ENCODE measurements at places on chromosomes 7 and 10.

DNA sequence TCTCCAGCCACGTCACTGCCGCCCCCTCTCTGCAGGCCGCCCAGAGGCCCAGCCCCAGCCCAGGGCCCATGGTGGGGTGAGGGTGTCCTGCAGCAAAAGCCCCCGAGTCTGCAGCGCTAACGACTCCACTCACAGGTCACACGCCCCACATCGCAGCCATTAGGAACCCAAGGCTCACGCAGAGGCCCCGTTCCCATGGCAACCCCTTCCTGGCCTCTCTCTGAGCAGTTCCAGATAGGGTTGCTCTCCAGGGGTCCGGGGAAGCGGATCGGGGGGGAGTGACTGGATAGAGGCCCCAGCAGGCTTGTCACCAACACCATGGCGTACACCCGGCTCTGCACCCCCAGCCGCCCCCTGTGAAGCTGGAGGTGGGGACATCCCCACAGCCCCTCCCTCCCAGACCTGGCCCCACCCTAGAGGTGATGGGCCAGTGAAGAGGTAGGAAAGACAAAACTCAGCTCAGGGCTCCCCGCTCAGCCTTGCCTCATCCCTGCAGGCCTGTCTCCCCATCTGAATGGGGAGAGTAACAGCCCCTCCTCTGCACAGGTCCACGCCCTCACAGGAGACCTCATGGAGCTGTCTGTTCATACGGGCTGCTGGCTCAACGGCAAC, 41.2 kb downstream of the TNRC18 start:
- DNase-seq = no peak

DNA sequence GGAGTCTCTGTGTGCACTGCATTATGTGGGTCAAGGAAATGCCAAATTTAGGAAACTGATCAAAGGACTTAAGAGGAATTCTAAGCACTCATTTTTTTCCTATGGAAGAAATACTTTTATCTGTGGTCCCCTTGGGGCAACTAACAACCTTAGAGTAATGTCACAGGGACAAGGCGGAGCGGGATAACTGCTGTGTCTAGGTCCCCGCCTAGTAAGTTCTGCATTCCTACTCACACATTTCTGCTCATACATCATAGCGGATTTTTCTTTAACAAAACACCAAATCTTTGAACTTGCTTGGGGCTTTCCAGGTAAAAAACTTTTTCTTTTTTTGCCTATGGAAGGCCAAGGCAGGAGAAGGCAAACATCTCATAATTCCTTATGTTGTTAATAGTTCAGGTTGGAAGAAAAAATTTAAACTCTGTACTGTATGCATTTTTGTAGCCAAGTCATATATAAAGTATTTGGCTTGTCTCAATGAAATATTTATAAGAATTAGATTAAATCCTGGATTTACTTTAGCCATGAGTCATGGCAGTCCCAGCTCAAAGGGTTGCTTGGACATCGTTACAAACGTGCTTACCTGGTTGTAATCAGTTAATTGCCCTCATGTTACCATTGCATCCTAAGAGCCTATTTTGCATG, 285.0 kb downstream of the PHTF2 start:
- DNase-seq = no peak

DNA sequence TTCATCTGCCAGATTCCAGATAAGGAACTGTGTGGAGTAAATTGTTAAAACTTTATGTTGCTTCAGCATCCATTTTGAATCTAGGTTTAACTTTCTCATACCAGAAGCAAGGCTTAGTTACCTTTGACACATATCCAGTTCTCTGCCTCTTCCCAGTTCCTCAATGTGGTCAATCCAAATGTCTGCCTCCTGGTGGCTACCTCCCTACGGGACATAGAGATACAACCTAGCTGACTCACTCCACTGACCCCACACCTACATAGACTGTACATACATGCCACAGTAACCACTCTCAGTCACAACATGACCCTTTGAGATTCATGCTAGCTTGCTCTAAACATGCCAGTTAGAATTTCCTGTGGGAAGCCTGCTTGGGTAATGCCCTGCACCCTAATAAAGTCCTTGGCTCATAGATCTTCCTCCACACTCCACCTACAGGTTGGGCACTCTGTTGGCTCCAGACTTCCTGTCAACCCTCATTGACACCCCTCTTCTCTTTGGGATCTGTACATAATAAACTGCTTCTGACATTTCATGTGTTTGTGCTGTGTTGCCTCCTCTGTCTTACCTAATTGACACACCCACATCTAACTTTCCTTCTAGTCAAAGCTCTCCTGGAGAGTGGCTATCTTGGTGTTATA, 278.1 kb downstream of the HTR7 start:
- DNase-seq = peak; percentile 37

DNA sequence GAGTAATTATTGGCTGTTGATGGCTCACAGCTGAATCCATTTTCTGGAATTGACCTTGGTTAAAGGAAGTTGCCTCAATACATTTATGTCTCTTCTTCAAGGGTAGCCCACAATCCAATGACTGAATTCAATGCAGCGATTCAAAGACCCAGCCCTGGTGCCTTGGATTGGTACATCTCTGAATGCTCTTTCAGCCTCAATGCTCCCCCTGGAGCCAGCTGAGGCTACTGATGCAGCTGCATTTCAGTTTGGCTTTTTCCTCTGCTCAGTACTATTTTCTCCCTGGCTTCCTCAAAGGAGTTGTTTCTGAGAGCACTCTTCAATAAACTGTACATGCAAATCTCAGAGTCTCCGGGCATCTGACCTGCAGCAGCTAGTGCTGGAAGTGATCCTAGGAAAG, 633 bp upstream of the EBLN1 start:
- no peak for DNase-seq

DNA sequence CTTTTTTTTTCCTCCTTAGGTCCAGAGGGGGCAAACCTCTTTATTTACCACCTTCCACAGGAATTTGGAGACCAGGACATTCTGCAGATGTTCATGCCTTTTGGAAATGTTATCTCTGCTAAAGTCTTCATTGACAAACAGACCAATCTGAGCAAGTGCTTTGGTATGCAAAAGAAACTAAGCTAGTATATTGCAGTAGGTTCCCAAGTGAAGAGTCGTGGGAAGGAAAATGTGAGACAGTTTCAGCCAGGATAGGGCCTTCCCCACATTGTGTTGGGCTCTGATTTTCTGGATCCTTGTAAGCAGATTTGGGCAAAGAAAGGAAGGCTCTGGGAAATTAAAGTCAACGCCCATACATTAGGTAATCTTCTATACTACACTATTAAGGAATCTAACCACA, 285.6 kb downstream of the USP6NL start:
- no peak for DNase-seq

DNA sequence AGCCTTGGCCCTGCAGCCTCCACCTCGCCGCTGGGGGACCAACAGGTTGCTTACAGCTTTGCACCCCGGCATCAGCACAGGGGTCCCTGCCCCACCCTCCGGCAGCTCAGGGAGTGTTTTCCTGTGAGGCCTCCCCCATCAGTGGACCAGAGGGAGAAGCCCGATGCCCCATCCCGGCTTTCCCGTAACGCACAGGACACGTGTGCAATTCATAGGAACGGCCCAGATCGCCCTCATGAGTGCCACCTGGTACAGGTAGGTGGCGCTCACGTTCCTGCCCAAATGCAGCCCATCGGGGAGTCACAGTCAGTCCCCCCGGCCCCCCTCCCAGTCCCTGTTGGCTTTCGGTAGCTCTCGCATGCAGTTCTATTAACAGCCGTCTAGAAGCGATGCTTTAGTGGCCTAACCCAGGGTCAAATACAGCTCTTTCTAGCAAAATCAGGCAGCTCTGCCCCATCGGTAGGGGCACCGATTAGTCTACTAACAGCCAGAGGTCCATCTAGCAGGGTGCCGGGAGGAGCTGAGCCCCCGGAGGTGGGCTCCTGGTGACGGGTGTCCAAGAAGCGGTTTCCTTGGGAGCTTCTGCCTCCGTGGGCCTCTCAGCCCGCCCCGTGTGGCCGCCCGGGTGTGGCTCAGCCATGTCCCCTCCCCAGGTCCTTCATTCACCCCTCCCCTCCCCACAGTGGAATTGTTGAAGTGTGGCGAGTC, 48.4 kb upstream of the GTF2IRD1 start:
- DNase-seq = no peak

DNA sequence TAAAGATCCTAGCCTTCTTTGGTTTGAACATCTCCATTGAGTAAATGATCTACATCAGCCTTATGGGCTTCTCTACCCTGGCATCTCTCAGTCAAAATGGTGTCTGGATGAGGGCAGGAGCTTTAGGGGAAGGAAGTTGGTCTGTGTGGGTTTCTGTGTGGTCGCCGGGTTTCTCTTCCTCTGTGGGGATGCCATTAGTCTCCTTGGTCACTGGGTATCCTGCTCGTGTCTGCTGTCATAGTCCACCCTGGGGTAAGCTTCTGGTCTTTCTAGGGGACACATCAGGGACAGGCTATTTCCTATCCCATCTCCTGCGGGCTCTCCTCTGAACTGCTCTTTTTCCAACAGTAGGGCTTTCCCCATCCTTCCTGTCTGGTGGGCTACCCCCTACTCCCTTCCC, 150.3 kb upstream of the NPY start:
- no peak for DNase-seq

DNA sequence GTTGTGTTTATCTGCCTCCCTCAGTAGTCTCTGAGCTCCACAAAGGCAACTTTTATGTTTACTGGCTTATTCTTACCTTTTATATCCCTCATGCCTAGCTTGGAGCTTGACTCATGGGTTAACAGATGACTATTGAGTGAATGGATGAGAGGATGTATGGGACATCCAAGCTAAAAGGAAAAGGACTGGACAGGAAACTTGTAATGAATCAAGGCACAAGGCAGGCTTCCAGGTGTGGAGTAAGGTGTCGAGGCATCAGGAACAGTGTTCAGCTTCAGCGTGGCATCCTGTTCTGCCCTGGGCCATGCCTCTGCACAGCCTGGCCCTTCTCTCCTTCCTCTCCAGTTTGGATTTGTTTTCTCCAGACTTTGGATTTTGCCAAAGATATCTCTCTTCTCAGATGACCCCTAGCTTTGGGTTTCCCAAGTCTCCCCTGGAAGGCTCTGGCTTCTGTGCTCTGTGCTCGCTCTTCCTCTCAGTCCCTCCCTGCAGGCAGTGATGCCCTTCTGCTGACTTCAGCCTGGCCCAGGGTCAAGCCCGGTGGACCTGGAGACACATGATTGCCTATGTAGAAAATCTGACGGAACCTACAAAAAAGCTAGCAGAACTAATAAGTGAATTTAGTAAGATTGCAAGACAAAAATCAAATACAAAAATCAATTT, 367.3 kb downstream of the CXCL12 start:
- DNase-seq = no peak

GRCh38 chr7:37973915-37974314, 53.5 kb downstream of the EPDR1 start:
- DNase-seq = no peak

DNA sequence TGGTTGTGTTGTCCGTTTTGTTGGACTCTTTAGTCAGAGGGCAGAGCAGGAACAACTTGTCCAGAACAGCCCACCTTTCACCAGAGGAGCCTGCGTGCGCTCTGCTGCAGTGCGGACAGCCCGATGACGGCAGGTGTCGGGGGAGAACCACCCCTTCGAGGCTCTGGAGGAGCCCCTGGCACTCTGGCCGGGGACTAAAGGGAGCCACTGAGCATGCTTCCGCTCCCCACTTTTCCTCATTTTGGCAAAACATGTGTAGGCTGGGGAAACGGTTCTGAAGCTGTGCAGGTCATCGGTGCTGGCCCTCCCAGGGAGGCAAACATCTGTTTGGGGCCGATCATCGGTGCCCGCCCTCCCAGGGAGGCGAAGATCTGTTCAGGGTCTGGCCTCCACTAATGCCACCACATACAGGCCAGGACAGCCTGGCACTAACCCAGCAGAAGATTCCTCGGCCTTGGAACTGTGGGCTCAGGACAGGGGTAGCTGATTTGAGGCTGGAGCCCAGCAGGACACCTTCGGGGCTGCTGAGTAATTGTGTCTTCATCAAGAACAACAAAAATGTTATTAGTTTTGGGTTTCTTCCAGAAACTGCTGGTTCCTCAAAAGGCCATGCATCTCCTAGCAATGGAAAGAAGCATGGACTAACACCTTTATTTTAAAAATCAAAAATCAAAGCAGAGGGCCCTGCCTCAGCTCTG, 124.4 kb upstream of the TCERG1L start:
- DNase-seq = no peak

- DNase-seq = no peak
Observed at GRCh38 chr10:75679536-75679935, 248.1 kb downstream of the LRMDA start.

DNA sequence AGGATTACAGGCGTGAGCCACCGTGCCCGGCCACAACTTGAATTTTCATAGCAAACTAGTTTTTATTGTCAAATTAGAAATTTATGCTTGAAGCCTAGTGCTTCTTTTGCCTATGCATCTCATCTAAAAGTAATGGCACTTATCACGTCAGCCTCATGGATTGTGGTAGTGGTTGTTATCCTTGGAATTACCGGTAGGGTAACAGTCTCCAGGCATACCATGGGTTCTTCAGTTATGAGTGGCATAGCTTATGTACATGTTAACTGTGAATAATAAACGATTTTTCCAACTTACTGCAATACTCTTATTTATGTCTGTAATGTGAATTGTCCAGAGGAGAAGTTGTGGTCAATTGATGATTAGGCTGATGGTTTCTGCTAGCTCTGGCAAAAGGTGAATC, 63.1 kb downstream of the BMPR1A start:
- no peak for DNase-seq

DNA sequence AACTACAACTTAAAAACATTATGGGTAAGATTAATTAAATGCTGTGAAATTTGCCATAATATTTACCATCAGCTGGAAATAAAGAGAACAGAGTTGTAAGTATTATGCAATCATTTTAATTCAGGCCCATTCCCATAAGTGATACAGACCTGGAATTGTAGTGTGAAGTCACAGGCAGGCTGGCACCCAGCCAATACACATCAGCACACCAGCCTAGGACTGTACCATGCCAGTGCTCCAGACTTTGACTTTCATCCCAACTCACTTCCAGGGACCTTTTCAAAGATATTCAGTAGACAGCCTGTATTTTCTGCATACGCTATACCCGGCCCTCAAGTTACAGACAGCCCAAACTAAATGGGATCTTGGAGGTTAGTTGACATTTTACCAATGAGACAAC, 143.3 kb downstream of the TES start:
- no peak for DNase-seq

DNA sequence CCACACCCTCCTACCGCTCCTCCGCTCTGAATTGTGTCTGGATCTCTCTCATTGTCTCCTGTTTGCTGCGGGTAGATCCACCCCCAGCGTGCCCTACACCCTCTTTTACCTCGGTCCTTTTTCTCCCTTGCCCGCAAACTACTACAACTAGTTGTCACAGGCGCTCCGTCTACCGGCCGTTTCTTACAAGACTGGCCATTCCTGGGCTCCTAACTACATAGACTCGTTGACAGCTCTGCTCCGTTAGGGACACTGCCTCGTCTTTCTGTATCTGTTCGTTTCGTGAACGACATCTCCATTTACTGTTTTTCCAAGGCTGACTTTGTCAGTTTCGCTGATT, 786 bp downstream of the TAF3 start:
- peak; percentile 16 for DNase-seq
